ENCODE measurements at places on chromosomes 7 and 10. TPM values are rescaled to one million over a fixed set of nuclear protein-coding genes. Genes with fewer than 3 reads are reported as not detected.

GRCh38 chr10:43287056-43288007, 20.5 kb upstream of the RASGEF1A start:
- peaks cover 13% of the 10 kb centered on the region for H3K27me3 ChIP-seq
- no peak overlapping the region for H3K4me3 ChIP-seq

GRCh38 chr7:4115941-4116610, 566.0 kb upstream of the FOXK1 start:
- H3K36me3 ChIP-seq, result no peaks in the 10 kb centered on the region
- DNase-seq, result no peak
- no peaks in the 10 kb centered on the region for H3K4me1 ChIP-seq
- no peak overlapping the region for H3K27ac ChIP-seq
- no peak overlapping the region for H3K4me3 ChIP-seq
- H3K27me3 ChIP-seq, result no peaks in the 10 kb centered on the region

CACNA2D1 gene
- total RNA-seq, result 26.8 TPM

DMBT1 gene
- not detected for total RNA-seq

REEP3 gene
- total RNA-seq, result 33.0 TPM

GRCh38 chr7:70379210-70379609, 752.7 kb upstream of the GALNT17 start:
- H3K36me3 ChIP-seq, result no peaks in the 10 kb centered on the region
- H3K27me3 ChIP-seq, result no peaks in the 10 kb centered on the region
- no peak overlapping the region for H3K4me3 ChIP-seq
- H3K27ac ChIP-seq, result no peak overlapping the region

DNA sequence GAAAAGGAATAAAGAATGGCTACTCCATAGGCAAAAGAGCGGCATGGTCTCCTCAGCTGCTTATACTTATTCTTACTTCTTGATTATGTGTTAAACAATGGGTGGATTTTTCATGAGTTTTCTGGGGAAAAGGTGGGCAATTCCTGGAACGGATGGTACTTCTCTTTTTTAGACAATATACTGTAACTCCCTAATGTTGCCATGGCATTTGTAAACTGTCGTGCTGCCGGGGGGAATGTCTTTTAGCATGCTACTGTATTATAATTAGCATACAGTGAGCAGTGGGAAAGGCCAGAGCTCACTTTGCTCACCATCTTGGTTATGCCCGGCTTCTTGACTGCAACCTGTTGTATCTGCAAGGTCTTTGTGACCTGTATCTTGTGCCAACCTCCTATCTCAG, 372.1 kb upstream of the AKR1E2 start:
- no peaks in the 10 kb centered on the region for H3K36me3 ChIP-seq
- peaks cover 5% of the 10 kb centered on the region for H3K4me1 ChIP-seq
- H3K4me3 ChIP-seq, result no peak overlapping the region
- H3K27ac ChIP-seq, result no peak overlapping the region

DNA sequence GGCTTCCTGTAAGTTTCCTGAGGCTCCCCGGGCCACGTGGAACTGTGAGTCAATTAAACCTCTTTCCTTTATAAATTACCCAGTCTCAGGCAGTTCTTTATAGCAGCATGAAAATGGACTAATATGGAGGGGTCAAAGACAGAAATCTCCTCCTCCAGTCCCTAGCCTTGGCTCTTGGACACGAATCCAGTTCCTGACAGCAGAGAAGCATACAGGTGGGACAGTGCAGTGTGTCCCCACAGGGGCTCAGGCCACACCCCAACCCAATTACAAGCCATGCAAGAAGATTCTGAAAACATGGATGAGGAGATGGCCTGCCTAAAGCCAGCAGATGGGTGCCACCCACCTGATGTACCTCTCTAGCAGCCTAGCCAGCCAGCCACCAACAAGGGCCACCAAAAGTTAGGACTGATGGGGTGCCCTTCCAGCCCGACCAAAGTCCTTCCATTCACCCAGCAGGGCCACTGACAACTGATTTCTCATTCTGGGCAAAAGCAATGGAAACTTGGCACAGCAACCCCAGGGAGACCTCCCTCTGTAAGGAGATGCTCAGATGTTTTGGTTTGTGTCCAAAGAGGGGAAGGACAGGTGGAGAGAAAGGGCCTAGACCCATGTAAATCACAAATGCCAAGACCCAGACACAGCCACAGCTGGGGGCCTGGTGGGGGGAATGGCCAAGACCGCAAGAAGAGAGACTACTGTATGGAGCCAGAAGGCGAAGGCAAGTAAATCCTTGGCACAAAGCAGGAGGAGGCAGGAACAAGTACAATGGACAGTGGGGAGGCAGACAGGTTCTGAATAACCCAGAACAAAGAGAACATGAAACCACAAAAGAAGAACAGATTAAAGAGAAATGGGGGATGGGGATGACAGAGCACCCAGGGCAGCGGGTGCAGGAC, 13.6 kb downstream of the GPRIN2 start:
- H3K4me1 ChIP-seq, result peaks cover 5% of the 10 kb centered on the region
- peak; percentile 50 for DNase-seq
- H3K36me3 ChIP-seq, result no peaks in the 10 kb centered on the region
- no peaks in the 10 kb centered on the region for H3K27me3 ChIP-seq
- no peak overlapping the region for H3K27ac ChIP-seq
- H3K4me3 ChIP-seq, result no peak overlapping the region

ERVW-1 gene
- total RNA-seq, result 1.6 TPM

GRCh38 chr10:60942788-60943315, 1.1 kb downstream of the RHOBTB1 start:
- peak overlapping the region; percentile 80 for H3K4me3 ChIP-seq
- no peaks in the 10 kb centered on the region for H3K36me3 ChIP-seq
- no peak for DNase-seq
- peaks cover 8% of the 10 kb centered on the region for H3K27me3 ChIP-seq

DNA sequence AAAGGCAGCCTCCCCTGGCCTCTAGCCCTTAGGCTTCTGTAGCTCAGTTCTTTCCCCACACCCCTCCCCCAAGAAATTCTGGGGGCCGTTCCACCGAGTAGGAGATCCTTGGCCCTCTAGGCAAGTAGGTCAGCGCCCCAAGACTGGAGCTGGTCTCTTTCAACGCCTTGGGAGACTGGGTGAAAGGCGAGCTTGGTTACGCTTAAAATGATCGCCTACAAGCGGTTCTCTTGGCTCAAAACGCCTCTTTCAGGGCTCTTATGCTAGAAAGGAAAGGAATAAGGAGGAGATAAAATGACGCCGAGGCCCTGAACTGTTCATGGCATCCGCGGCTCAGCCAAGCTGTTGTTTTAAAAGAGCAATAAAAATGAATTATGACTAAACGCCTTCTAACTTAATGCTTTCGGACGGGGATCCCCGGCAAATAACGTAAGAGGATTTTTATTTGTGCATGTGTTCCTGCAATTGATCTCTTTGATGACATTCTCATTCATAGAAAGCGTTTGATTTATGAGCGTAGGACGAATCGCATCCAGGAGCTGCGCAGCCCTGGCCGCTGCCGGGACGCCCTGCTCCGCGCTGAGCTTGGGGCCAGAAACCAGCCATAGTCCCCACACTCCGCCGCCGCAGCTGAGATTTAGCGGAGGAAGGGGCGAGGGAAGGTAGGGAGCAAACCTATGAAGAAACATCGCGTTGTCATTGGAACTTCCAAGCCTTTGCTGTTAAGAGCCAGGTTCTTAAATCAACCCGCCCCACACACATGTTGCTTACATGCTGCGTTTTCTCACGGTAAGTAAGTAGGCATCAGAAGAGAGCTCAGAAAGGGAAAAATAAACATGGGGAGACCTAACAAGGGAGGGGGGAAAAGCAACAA, 3.0 kb upstream of the HOXA1 start:
- H3K27me3 ChIP-seq, result peaks cover 100% of the 10 kb centered on the region
- DNase-seq, result peak; percentile 67
- peak overlapping the region; percentile 73 for H3K27ac ChIP-seq
- H3K4me3 ChIP-seq, result no peak overlapping the region

GRCh38 chr7:12653518-12653917, 33.9 kb upstream of the ARL4A start:
- no peak overlapping the region for H3K4me3 ChIP-seq
- no peaks in the 10 kb centered on the region for H3K36me3 ChIP-seq
- no peaks in the 10 kb centered on the region for H3K27me3 ChIP-seq
- H3K4me1 ChIP-seq, result peaks cover 4% of the 10 kb centered on the region
- DNase-seq, result no peak

DNA sequence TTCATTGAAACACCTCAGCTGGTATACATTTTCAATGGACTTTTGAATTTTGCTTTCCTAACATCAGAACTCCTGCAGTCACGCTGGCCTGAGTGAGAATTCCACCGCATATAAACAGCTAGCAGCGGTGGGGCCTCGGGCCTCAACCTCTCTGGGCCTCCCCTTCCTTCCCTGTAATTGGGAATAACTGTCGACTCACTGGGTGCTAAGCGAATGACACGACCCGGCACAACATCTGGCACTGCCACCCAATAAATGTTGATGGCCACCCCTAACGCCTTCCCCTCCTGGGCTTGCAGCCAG, 670 bp downstream of the RCC1L start:
- DNase-seq, result no peak
- peaks cover 33% of the 10 kb centered on the region for H3K36me3 ChIP-seq
- H3K27me3 ChIP-seq, result no peaks in the 10 kb centered on the region
- H3K4me3 ChIP-seq, result peak overlapping the region; percentile 84
- peak overlapping the region; percentile 92 for H3K27ac ChIP-seq
- H3K4me1 ChIP-seq, result no peaks in the 10 kb centered on the region

DNA sequence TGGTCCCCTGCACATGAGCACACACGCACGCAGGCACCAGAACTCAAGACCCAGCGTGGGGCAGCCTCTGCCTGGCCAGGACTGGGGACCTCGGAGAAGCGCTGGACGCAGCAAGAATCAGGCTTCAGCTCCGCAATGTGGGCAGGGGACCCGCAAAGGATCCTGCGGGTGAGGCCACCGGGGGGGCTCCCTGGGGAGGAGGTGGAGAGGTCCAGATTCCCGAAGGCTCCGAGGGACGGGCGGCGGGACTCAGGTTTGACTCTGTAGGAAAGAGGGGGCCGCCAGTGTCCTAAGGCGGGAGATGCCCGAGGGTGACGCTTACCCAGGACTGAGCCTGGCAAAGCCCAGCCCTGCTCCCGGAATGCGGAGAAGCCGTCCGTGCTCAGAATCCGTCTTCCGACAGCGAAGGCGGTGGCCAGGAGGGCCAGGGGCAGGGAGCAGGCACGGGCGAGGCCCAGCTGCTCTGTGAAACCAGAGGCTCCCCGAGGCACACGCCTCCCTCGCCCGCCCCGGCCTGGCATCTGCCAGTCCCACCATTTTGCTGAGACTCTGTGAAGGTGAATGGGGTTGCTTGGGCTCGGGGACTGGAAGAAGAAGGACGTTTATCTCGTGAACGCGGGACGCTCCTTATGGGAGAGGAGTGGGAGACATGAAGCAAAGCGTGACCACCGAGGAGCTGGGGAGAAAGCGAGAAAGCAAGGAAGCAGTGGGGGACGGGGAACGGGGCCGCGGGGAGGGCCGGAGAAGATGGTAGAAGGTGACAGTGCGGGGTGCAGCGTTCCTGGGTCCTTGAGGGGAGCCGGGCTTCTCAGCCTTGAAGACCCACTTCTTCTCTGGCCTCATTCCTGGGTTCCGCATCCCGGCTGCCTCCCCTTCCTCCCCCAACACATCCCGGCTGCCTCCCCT, 489.2 kb downstream of the PTPRN2 start:
- no peaks in the 10 kb centered on the region for H3K4me1 ChIP-seq
- no peaks in the 10 kb centered on the region for H3K36me3 ChIP-seq
- no peak overlapping the region for H3K27ac ChIP-seq
- peak; percentile 39 for DNase-seq

DNA sequence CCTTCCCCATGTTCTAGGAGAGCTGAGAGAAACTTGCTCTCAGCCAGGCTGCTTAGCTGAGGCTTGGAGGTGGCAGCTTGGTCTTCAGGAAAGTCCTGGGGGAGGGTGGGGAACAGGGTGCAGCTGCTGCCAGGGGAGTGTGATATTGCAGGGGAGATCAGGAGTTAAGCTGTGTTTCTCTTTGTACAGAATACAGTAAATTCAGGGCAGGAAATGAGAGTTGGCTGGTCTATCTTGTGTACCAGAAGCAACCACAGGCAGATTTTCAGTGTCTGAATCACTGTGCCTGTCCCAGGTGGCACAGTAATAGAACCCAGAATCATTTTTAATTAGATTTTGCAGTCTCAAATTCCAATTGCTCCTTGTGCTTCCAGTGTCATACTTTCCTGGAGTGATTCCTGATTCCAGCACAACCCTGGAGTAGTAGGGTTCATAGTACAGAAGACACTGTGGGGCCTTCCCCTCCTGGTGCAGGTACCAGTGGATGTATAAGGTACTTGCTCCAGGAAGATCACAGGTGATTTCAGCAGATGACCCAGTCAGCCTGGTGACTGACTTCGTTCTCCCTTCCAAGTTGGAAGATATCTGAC, 94.0 kb upstream of the TARP start:
- no peak overlapping the region for H3K4me3 ChIP-seq
- DNase-seq, result no peak
- H3K27ac ChIP-seq, result no peak overlapping the region
- H3K36me3 ChIP-seq, result no peaks in the 10 kb centered on the region

DNA sequence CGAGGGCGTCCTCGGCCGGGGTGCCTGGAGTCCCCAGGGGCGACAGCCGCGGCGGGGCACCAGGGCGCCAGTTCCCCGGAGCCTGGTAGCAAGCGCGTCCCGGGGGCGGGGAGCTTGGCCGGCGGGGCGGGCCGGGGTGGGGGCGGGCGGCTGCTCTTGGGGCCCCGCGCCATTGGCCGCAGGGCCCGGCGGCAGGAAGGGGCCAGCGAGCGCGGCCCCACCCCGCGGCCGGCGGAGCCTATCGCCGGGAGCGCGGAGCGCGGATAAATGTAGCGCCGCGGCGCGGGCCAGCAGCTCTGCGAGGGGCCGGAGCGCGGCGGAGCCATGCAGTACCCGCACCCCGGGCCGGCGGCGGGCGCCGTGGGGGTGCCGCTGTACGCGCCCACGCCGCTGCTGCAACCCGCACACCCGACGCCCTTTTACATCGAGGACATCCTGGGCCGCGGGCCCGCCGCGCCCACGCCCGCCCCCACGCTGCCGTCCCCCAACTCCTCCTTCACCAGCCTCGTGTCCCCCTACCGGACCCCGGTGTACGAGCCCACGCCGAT, at the start of gene HHEX:
TSS of gene HHEX (plus strand) at position 293 of the 548 bp plus-strand sequence. CDS start at position 325, 32 bp downstream.
- peaks cover 28% of the 10 kb centered on the region for H3K36me3 ChIP-seq
- peak; percentile 81 for DNase-seq
- H3K4me3 ChIP-seq, result peak within 1 kb of the TSS; percentile 89
- peaks cover 46% of the 10 kb centered on the region for H3K27me3 ChIP-seq
- H3K27ac ChIP-seq, result no peak within 1 kb of the TSS

GPR15LG gene
- total RNA-seq, result not detected

DNA sequence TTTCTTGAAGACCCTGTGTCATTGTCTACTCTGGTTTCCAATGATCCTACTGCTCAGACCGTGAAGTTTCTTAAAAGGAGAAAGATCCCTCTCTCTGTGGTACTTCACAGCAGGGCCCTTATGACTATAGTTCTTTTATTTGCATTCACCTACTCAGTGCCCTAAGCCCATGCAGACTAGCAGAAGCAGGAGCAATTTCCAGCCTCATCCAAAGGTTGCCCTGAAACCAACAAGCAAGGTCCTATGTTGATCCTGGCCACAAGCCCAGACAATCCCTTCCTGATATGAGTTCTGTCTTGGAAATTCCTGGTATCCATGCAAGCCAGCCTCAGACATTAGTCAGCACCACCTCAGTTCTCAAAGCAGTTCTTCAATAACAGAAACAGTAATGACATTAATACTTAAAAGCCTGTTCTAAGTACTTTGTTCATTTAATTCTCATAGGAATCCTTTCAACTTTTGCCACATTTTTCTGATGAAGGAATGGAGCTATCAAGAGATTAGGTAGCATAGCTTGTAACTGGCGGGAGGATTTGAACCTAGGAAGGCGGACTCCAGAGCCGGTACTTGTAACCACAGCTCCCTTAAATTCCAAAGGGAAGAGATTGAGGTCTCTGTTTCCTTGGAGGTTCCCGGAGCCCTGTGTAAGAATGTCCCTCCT, 58.1 kb upstream of the ST8SIA6 start:
- no peak for DNase-seq
- H3K27ac ChIP-seq, result no peak overlapping the region
- H3K27me3 ChIP-seq, result no peaks in the 10 kb centered on the region
- no peaks in the 10 kb centered on the region for H3K36me3 ChIP-seq
- H3K4me3 ChIP-seq, result no peak overlapping the region
